NCI-H2171 treated with DMSO at 0.1 percent for 48 hours (cell line): ENCODE measurements at places on chromosomes 7 and 10.

GRCh38 chr10:94186722-94187121, 176.0 kb downstream of the NOC3L start:
- DNase-seq: no peak

- no peak for DNase-seq
These were observed 13.4 kb downstream of the EBF3 start for GRCh38 chr10:129950676-129951075.

- DNase-seq: no peak
These were observed 154.8 kb downstream of the CCDC3 start for GRCh38 chr10:12846718-12847117.

DNA sequence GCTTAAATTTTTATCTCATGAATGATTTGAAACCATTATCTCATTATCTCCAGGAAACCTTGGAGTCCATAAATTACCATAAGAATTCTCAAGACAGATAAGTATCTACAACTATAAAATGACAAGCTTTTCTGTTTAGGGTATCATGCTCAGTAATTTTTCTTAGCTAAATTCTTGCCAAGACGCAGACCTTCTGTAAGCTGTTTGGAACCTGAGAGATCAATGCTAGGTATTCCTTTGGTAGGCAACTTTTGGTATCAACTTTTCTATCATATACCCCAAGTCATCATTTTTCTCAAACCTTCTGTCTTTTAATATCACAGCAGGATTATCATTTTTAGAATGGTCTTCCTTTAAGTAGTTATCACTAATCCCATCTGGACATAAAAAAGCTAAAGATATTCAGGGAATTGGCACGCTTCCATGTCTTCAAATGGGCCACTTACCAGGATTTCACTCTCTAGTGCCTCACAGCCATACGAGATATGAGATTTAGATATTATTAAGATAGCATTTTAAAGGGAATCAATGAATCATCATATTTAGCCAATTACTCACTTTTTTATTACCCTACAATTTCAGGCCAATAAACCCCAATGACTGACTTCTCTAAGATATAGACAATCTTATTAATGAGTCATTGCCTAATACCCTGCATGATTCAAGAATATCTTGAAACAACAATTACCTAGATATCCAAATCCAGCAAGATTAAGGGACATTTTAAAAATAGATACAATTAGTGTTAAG, 544.1 kb downstream of the HTR7 start:
- DNase-seq: no peak

DNA sequence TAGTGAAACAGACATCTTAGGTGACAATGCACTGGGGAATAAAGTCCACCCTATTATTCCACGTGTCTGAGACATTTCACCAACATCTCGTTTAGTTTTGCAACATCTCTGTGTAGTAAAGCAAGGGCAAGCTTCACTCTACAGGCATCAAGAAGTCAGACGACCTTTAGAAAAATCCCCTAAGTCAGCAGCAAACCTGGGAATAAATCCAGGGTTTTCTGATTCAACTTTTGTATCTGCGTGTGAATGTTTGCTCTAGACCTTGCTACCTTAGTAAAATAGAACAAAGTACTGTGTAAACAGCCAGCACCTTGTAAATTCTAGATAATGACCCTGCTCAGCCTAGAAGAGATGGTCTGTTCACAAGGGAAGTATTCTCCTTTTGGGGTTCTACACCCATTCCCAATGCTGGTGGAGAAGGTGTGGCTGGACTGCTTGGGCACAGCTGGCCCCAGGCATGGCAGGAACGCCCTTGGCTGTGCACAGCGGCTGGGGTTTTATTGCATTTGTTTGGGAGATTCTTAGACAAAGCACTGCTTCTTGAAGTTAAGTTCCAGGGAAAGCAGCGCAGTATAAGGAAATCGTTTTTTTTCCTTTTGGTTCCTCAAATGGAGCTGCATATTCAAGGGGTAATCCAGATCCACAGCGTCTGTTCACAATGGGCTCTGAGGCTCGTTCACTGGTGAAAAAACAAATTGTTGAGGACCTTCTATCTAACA, 38.3 kb upstream of the GALNTL5 start:
- no peak for DNase-seq

- DNase-seq: no peak
These were observed 83.1 kb downstream of the GRK5 start for GRCh38 chr10:119290301-119291048.

GRCh38 chr7:39084349-39084748, 106.6 kb downstream of the POU6F2 start:
- no peak for DNase-seq

GRCh38 chr10:16770670-16771069, 46.6 kb downstream of the RSU1 start:
- DNase-seq: no peak

GRCh38 chr7:5035276-5035675, 10.4 kb upstream of the RBAK start:
- no peak for DNase-seq

GRCh38 chr10:3803295-3803926, 18.4 kb upstream of the KLF6 start:
- no peak for DNase-seq

- no peak for DNase-seq
These were observed 105.2 kb upstream of the IMMP2L start for GRCh38 chr7:111667488-111667887.

- no peak for DNase-seq
These were observed 35.3 kb upstream of the ZRANB1 start for GRCh38 chr10:124906551-124907001.

- DNase-seq: peak; percentile 59
These were observed 29.7 kb downstream of the STN1 start for GRCh38 chr10:103888113-103888841.

DNA sequence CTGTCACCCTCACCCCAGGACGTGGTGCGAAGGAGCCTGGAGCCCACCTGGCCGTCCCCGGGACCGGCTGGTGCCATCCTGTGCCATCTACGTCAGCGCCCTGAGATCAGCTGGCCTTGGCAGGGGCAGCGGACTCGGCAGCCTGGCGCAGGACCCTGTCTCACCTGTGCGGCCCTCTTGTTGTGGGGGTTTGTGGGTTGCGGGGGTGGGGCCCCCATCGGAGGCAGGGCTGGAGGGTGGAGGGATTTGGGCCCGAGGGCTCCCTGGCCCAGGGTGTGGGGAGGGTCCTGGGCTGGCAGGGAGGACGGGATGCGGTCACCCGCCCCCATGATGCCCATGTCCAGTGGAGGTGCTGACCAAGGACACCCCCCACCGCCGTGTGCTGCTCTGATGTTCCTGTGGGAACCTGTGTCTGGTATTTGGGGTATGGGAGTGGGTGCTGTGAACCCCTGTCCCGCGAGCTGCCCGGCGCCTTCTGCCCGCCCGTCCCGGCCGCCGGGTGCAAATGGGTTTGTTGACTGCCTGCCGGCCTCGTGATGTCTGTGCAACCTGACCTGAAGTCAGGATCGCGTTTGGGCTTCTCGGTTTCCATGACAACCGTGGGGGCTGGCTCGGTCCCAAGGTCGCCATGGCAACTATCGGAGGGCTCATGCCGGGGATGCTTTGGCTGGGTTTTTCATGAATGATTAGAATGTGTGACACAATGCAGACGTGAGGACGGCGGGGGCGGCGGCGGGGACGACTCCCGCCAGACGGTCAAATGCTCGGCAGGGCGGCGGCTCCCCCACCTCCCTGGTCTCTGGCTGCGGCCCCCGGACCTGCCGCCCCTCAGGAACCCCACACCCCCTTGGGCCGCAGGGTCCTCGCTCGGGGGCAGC, 7.3 kb downstream of the MAFK start:
- DNase-seq: no peak

GRCh38 chr10:128871671-128872231, 595.3 kb upstream of the MGMT start:
- no peak for DNase-seq

- no peak for DNase-seq
These were observed 14.1 kb downstream of the CFAP46 start for GRCh38 chr10:132928261-132928660.

DNA sequence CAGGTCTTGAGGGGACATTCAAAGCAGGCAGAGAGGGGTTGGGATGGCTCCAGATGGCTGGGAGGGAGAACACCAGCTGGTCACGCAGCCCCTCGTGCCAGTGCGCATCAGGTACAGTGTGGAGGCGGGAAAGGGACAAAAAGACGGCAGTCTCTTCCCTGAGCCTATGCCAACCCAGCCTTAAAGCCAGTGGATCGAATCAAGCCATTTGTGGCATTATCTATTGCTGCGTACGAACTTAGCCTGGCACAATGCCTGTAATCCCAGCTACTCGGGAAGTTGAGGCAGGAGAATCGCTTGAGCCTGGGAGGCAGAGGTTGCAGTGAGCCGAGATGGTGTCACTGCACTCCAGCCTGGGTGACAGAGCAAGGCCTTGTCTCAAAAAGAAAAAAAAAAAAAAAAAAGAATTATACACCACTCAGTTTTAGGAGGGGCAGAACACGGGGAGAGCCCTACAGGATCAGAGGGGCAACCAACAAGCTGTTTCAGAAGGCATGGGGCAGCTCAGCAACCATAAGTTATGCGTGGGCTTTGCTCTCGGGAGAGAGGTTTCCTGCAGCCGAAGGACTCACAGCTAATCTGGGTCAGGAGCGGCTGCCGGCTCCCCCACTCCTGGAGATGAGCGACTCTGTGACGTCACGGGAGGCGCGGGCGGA, 356 bp upstream of the NDUFB2 start:
- peak; percentile 86 for DNase-seq

DNA sequence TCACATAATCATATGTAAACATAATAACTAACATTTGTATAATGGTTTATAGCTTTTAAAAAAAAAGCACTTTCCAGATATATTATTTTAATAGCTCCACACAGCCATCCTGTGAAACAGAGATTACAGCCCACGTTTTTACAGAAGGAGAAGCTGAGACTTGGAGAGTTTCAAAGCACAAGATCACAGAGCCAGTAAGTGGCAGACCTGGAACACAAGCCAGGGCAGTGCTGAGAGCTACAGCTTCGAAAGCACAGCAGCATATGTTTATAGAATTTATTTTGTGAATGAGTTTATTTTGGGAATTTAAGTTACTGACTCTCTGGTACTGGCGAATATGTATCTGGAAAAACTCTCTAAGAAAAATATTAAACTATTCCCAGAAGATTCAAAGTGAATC, 149.4 kb downstream of the HDAC9 start:
- DNase-seq: no peak

- no peak for DNase-seq
These were observed 58.1 kb downstream of the CCDC3 start for GRCh38 chr10:12943425-12943824.

- no peak for DNase-seq
These were observed 25.6 kb downstream of the BLVRA start for GRCh38 chr7:43784030-43784584.

GRCh38 chr10:72275351-72276012, 1.8 kb downstream of the DDIT4 start:
- peak; percentile 93 for DNase-seq

DNA sequence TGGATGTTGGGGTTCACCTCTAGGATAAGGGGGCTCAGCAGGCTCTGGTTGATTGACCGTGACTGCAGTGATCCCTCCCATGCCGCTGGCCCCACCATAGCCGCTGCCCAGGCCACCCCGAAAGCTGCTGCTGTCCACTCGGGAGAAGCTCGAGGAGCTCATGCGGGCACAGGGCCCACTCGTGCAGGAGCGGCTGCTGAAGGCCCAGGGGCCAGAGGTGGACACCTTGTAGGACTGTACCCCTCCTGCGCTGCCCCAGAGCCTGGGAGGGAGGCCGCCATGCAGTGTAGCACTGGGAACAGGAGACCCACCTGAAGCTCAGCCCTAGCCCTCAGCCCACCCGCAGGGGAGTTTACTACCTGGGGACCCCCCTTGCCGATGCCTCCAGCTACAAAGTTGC, 70.0 kb downstream of the CHRM2 start:
- no peak for DNase-seq

GRCh38 chr7:112596260-112596659, 115.5 kb downstream of the LSMEM1 start:
- DNase-seq: no peak

- DNase-seq: no peak
These were observed 7.7 kb upstream of the COMTD1 start for GRCh38 chr10:75243426-75243825.

DNA sequence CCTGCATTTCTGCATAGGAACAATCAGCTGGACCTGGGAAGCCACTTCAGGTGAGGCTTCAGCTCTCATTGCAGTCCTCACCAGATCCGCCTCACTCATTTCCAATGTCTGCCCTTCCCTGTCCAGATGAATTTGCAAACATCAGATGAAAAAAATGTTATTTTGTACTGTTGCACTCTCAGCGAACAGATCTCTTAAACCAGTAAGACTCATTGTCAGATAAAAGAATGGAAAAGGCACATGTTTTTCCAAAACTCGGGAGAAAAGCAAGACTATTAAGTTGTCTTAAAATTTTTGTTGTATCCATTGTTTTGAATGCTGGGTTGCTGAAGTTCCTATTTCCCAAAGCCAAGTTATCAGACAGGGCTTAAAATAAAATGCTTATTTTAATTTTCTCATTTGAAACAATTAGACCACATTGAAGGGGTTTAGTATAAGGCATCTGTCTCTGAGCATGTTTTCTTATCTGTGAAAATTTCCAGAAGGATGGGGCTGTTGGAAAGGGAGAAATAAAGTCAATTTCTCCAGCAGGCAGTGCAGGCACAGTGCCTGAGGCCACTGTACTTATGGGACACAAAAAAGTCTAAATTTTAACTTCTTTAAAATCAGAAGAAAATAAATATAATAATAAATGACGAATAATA, 396.8 kb downstream of the KCNMA1 start:
- no peak for DNase-seq

- no peak for DNase-seq
These were observed 148.5 kb downstream of the KIAA1217 start for GRCh38 chr10:24357344-24358004.

GRCh38 chr7:65254061-65254460, 119.6 kb upstream of the ZNF92 start:
- DNase-seq: no peak
